ENCODE measurements at places on chromosomes 3 and 15. TPM values are rescaled to one million over a fixed set of nuclear protein-coding genes. Genes with fewer than 3 reads are reported as not detected.

Gene ALDH1A2
- total RNA-seq, result 11.1 TPM

Gene CHAC1
- 11.9 TPM for total RNA-seq

Gene MUSTN1
- 13.0 TPM for total RNA-seq

Gene CFAP92
- total RNA-seq, result 1.4 TPM

Gene KATNBL1
- 67.6 TPM for total RNA-seq

- no peaks in the 10 kb centered on the region for H3K27me3 ChIP-seq
- no peak overlapping the region for H3K4me3 ChIP-seq
- H3K27ac ChIP-seq, result no peak overlapping the region
- H3K36me3 ChIP-seq, result no peaks in the 10 kb centered on the region
- H3K4me1 ChIP-seq, result no peaks in the 10 kb centered on the region
Measured at GRCh38 chr15:50229336-50229735, 36.2 kb downstream of the HDC start.

GRCh38 chr3:74537164-74537563, 77.3 kb downstream of the CNTN3 start:
- no peak overlapping the region for H3K27ac ChIP-seq
- no peaks in the 10 kb centered on the region for H3K27me3 ChIP-seq
- no peak for DNase-seq
- no peaks in the 10 kb centered on the region for H3K36me3 ChIP-seq
- no peaks in the 10 kb centered on the region for H3K4me1 ChIP-seq

- H3K27me3 ChIP-seq, result no peaks in the 10 kb centered on the region
- DNase-seq, result no peak
- no peaks in the 10 kb centered on the region for H3K36me3 ChIP-seq
- no peak overlapping the region for H3K4me3 ChIP-seq
- no peak overlapping the region for H3K27ac ChIP-seq
- no peaks in the 10 kb centered on the region for H3K4me1 ChIP-seq
Measured at GRCh38 chr3:55534876-55535275, 47.8 kb upstream of the WNT5A start.

DNA sequence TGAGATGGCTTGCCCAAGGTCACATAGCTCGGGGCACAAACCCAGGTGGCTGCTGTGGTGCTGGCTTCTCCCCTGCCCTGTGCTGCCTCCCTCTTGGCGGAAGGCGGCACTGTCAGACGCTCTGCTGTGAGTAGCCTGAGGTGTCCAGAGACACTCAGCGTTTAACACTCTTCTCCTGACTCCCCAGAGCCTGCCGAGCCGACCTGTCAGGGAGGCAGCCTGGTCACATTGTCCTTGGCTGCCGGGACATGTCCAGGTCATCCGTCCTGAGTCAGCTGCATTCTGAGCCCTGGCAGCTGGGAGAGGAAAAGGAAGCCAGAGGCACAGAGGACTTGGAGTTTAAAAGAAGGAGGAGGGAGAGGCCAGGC, 4.7 kb downstream of the LMAN1L start:
- H3K4me3 ChIP-seq, result no peak overlapping the region
- H3K36me3 ChIP-seq, result no peaks in the 10 kb centered on the region
- no peaks in the 10 kb centered on the region for H3K4me1 ChIP-seq
- H3K27me3 ChIP-seq, result no peaks in the 10 kb centered on the region
- peak overlapping the region; percentile 67 for H3K27ac ChIP-seq

- H3K4me1 ChIP-seq, result no peaks in the 10 kb centered on the region
- H3K27me3 ChIP-seq, result no peaks in the 10 kb centered on the region
- no peak overlapping the region for H3K4me3 ChIP-seq
- no peaks in the 10 kb centered on the region for H3K36me3 ChIP-seq
Measured at GRCh38 chr15:69719527-69720240, 267.1 kb downstream of the RPLP1 start.

DNA sequence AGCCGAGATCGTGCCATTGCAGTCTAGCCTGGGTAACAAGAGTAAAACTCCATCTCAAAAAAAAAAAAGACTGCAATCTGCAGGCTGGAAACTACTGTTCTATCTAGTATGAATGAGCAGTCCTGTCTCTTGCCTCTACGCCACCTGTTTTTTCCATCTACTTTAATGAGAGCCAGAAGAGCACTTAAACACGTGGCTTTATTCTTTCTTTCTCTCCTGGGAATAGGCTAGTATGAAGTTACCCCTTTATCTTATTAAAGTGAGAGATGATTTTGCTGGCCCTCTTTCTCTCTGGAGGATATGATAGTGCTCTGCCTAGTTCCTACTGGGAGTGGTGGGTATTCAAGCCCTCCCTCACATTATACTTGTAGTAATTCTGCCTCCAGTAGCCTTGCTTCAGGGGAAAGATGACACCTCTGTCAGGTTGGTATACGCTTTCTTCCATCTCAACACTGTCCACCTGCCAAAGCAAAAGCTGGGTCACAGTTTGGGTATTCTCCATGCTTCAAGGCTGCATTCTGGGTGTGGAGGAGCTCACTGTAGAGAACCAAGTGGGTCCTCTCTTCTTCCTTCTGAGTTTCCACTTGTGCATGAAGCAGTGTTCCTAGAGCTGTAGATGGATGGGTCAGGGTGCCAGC, 17.8 kb downstream of the MAPKBP1 start:
- no peaks in the 10 kb centered on the region for H3K27me3 ChIP-seq
- peak overlapping the region; percentile 90 for H3K27ac ChIP-seq
- peaks cover 20% of the 10 kb centered on the region for H3K4me1 ChIP-seq

DNA sequence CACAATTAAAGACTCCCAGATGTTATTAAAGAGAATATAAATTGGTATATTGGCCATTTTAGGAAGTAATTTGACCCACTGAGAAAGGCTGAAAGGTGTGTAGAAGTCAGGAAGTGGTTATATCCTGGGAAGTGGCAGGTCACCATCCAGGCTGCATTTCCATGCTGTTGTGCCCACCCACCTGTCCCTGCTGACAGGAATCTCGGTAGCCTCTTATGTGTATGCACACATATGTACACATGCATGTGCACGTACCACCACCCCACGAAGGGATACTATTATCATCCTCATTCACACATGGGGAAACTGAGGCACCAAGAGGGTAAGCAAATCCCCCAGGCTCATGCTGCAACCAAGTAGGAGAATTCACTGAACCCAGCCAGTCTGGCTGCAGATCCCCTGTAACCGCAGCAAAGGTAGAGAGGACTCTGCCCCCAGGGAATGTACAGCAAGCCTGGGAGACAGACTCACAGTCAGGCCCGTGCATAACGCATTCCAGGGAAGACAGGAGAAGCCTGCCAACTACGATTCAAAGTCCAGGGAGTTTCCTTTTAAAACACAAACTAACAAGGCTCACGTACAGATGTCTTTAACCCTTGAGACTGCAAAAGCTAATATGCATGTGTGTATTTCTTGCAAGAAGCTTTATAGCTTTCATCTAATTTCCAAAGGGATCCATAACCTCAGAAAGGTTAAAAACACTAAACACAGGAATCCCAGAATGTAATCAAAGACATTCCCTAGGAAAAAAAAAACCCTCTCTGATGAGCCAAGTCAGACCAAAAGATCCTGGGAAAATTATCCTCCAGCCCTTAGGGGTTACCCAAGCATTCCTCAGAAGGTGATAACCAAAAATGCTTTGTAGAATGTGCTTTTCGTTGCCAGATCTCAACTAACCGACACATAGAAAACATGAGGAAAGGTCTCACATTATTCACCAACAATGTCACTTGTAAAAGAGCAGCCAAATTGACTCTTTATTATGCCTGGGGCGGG, 129.6 kb downstream of the ADAMTS17 start:
- H3K4me3 ChIP-seq, result no peak overlapping the region
- no peaks in the 10 kb centered on the region for H3K4me1 ChIP-seq
- no peaks in the 10 kb centered on the region for H3K27me3 ChIP-seq

DNA sequence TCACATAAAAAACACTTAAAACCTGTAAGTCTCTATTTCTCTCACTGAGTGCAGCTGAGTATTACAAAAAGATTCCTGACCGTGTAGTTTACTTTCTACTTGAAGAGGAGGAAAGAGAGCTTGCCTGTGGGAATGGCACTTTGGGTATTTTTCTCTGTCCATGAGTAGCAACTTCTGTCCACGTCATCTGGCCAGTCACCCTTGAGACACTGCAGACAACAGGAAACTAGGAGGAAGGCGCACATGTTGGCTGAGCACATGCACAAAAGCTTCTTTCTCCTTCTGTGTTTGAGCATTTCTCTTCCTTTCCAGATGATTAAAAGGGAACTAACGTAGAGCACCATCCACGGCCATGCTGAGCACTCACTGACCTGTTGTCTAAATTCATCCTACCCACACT, 19.7 kb downstream of the STARD5 start:
- DNase-seq, result no peak
- peak overlapping the region; percentile 13 for H3K27ac ChIP-seq
- no peaks in the 10 kb centered on the region for H3K36me3 ChIP-seq
- no peaks in the 10 kb centered on the region for H3K27me3 ChIP-seq

- H3K4me3 ChIP-seq, result no peak overlapping the region
- no peaks in the 10 kb centered on the region for H3K36me3 ChIP-seq
- DNase-seq, result no peak
- no peaks in the 10 kb centered on the region for H3K4me1 ChIP-seq
Measured at GRCh38 chr15:85563328-85563727, 182.9 kb downstream of the AKAP13 start.

- no peaks in the 10 kb centered on the region for H3K36me3 ChIP-seq
- H3K27me3 ChIP-seq, result no peaks in the 10 kb centered on the region
- no peak for DNase-seq
- H3K4me3 ChIP-seq, result no peak overlapping the region
Measured at GRCh38 chr3:183357564-183358079, 70.8 kb downstream of the MCF2L2 start.

All from breast epithelium (tissue), 4 donors.